ENCODE measurements at places on chromosomes 1 and 21.

DNA sequence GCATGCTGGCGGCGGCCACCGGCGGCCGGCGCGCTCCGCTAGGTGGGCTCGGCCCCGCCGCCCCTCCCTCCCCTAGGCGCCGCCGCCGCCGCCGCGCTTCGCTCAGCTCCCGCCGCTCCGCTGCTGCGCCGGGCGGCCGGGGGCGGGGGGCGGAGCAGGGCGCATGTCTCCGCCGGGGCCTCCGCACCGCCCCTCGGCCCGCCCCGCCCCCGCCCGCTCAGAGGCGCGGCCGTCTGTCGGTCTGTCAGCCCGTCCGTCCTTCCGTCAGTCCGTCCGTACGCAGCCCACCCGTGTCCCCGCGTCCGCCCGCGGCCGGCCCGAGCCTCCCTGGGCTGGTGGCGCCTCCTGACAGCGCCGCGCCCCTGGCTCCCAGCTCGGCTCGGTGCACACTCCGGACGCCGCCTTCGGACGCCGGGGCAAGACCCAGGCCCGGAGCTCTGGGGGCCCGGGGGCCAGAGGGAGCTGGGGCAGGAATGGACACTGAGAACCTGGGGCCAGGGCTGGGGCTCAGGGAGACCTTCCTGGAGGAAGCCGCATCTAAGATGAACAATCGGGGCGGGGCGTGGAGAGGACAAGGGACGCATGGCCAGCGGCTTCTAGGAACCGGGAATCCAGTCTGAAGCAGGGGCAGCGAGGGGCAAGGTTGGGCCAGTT, at the start of gene GPR153:
GPR153 (minus strand) TSS at position 138 of the 654 bp plus-strand sequence. CDS start 6,193 bp downstream, outside the sequence.
- peak; percentile 28 for DNase-seq

GRCh38 chr1:156944268-156944667, 23.8 kb downstream of the LRRC71 start:
- DNase-seq = no peak

- DNase-seq = no peak
Observed at GRCh38 chr1:195867638-195868037, 740.6 kb downstream of the KCNT2 start.

DNA sequence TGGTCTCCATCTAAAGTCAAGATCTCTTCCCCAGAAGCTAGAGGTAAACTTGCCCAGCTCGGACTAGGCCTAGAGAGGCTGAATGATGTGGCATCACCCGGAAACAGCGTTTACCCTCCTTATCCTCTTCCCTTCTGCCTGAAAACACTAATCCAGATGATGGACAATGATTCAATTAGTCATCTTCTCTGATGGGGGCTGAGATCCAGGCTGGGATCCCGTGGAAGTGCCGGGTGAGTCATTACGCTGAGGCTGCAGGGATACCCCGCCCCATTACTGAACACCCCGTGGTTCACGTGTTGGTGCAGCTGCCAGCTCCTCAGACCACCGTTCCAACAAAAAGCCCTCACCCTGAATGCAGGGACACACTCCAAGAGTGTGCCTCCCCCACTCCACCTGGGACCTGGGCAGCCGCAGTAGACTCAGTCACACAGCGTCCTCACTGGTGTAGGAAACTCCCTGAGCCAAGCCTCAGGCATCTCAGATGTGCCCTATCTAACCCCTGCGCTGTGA, 2.0 kb downstream of the S100A6 start:
- peak; percentile 81 for DNase-seq

- DNase-seq = no peak
Observed at GRCh38 chr21:43806017-43806710, 16.8 kb downstream of the RRP1 start.
